ENCODE measurements at places on chromosomes 5 and 9.

DNA sequence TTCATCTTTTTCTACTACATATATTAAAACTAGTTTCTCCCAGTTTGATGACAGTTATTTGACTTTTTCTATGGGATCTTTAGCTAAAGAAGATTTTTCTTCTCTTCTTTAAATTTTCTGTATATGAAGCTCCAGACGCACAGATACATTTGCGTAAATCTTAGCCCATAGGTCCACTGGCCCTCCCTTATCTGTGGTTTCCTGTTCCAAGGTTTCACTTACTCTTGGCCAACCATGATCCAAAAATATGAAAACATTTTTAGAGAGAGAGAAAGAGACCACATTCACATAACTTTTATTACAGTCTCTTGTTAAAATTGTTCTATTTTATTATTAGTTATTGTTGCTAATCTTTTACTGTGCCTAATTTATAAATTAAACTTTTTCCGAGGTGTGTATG lies 270.2 kb upstream of the DAPK1 start:
- no peak for DNase-seq

DNA sequence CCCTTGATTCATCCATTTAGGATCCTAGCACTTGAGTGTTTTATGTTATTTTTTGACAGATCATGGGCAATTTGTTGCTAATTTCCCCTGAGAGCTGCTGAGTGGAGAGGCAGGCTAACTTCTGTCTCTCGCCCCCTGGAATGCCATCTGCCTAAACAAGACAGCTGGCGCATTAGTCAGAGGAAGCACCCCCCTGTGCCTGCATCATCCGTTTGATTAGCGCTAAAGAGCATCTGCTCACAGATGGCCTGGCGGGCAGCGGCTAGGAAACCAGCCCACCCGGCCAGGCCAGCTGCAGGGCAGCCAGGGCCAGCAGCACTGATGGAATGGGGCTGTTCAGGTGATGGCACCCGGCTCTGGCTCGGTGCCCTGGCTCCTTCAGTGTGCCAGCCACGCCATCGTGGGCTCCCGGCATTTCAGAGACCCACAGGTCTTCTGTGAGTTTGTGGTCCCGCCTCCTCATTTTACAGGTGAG lies 22.9 kb upstream of the ASS1 start:
- no peak for DNase-seq

DNA sequence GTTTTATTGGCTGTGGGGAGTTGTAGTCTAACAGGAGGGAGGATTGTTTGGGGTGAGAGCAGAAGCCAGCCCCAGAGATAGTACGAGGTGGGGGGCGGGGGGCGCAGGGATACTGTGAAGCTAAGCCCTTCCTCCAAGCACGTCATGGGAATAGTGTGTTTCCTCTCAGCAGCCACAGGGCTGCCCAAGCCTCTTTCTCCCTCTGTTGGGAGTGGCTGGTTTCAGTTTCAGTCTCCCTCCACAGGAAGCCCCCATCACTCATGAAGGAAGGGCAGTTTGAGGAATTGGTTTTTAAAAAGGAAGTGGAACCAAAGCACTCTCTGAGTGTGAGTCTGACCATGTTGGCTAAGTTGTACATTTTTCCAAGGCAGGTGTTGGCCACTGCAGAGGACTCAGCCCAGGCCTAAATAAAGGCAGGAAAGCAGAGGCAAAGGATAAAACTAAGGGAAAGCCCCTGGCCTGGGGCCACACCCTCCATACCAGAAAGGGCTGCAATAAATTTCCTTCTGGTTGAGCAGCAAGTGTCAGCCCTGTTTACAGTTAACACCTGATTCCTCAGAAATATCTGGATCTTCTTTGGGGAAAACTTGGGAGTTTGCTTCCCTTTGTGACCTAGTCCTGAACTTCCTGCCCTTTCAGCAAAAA lies 3.2 kb downstream of the RAB24 start:
- no peak for DNase-seq

DNA sequence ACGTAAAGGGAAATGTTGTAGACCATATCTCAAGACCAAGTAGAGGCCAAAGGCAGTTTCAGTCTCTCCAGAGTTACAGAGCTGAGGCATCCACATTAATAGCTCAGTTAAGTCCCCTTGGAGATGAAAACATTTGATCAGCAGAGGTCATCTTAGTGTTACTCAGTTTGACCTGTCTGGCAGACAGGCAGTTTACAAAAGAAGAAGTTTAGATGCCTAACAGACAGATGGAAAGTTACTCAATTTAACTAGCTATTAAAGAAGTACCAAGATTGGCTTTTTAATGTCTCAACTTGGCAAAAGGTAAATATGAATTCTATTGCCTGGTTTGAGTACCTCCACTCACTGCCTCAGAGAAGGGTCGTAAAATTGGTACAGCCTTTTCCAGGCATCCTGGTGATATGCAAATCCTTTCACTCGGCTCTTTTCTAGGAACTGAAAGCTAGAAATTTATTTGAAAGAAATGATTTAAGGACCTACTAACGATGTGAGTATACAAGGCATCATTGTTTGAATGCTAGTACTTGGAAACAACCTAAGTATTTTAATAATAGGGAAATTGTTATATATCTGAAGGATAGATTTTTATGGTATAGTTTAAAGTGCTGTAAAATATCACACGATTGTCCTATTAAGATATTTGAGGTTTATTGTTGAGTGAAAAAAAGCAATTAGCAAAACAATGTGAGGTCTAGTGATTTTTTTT lies 14.8 kb downstream of the ACO1 start:
- DNase-seq, result no peak

DNA sequence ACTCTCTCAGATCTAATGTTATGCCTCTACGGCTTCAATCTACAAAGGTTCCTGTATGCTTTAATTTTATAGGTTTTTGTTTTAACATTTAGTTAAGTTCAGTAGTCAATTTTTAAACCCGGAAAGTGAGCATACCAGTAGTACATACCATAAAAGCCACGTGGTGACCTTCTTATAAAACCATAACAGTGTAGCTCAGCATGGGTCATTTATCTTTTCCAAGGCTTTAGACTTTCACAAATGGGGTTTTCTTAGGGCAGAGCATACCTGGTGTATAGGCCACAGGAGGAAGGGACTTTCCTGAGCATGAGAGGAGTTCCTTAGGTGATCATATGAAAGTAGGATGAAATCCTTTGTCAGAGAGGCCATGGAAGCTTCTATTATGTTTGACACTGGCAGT lies 23.2 kb downstream of the ECM2 start:
- DNase-seq, result no peak

DNA sequence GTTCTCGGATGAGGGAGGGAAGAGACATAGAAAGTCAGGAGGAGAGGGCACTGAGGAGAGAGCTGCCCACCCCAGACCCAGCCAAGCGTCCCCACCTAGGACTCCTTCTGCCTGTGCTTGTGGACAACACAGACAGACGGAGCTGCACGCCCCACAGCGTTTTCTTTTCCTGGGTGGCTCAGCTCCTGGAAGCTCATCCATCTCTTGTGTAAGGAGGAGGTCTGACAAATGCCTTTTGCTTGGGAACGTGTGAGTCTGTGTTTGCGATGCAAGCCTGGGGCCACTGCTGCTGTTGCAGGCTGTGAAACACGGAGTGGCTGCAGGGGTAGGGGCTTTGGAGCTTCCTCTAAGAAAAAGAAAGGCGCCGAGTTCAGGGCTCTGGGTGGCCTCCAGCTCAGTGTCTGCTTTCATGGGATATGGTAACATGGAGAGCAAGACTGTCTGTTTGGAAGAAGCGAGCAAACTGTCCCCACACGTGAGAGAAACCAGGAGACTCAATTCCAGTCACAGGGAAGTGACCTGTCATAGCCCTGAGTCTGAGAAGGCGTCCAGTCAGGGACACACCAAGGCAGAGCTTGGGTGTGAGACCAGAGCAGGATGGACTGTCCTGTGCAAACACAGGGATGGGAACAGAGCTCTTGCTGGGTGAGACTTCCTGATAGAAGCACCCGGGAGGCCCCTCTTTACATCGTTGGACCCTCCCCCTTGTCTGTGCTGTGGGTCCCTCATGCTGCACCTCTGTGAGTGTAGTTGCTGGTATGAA lies 42.7 kb downstream of the GADD45G start:
- no peak for DNase-seq

GRCh38 chr9:84238652-84239051 lies 101.9 kb downstream of the SLC28A3 start:
- DNase-seq, result no peak

Measured in breast epithelium (tissue), 4 donors.